ENCODE measurements at places on chromosomes 2 and 18.

DNA sequence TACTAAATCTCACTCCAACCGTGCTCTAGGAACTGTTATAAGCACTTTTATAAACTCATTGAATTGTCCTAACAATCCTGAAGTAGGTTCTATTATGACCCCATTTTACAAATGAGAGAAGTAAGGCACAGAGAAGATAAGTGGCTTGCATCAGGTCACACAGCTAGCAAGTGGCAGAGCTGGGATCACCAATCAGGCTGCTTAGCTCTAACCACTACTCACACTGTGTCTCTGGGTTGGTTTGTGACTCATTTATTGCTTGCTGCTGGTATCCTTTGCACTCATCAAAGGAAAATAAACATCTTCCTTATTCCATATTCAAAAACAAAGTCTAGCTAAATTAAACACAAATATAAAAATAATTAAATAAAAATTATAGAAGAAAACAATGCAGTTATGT is 42.5 kb upstream of the IL1R2 start:
- no peak for DNase-seq

DNA sequence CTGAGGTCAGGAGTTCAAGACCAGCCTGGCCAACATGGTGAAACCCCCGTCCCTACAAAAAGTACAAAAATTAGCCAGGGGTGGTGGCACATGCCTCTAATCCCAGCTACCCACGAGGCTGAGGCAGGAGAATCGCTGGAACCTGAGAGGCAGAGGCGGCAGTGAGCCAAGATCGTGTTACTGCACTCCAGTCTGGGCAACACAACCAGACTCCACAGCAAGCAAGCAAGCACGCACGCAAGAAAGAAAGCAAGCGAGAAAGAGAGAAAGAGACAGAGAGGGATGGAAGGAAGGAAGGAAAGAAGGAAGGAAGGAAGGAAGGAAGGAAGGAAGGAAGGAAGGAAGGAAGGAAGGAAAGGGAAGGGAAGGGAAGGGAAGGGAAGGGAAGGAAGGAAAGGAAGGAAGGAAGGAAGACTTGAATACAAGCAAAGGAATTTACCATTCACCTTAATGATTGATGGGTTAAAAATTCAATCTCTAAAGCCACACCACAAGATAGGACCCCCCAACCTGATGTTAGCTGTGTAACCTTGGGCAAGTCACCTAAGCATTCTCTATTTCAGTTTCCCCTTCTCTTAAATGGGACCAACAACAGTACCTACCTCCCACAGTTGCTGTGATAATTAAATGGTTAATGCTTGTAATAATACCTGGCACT is 181.7 kb downstream of the ATAD2B start:
- no peak for DNase-seq

- peak; percentile 74 for DNase-seq
Observed at GRCh38 chr2:232854082-232854481, 16.0 kb upstream of the SNORC start.

GRCh38 chr2:150467621-150467963 is 19.9 kb downstream of the RND3 start:
- no peak for DNase-seq

DNA sequence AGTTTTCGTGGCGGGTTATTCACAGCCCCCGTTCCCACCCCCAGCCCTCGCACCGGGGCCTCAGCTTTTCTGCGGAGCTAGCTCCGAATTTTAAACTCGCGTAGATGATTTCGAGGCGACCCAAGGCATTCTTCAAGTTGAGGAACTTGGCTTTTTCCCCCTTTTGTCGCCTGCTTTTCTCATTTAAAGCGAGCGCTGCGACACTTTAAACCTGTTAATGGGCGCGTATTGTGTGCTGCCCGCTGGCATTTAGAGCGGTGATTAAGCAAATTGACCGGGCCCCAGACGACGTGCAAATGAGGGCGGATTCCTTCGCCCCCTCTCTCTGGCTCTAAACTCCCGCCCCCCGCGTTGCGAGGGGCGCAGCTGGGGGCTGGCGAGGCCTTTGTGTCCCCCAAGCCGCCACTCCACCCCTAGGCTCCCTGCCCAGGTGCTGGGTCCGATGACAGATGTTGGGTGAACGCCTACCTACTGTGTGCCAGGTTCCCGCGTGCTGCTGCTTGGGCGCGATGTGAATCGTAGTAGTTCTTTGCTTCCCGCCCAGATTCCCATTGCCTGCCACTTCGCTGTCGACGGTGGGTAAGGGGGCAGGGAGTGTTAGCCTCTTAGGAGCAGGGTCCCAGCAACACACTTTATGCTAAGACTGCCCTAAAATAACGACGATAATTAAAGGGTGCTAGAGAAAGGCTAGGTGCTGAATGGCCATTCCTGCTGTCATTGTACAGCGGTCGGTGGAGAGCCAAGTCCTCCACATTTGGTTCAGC is 1.9 kb downstream of the TCF7L1 start:
- DNase-seq: no peak

GRCh38 chr2:200596774-200597570 is 11.2 kb downstream of the AOX1 start:
- DNase-seq: no peak

GRCh38 chr18:34609986-34610648 is 100.0 kb upstream of the DTNA start:
- DNase-seq: no peak

- DNase-seq: no peak
Observed at GRCh38 chr2:67848551-67849285, 214.1 kb downstream of the C1D start.

GRCh38 chr2:75570024-75570947 is 9.5 kb upstream of the EVA1A start:
- DNase-seq: no peak

DNA sequence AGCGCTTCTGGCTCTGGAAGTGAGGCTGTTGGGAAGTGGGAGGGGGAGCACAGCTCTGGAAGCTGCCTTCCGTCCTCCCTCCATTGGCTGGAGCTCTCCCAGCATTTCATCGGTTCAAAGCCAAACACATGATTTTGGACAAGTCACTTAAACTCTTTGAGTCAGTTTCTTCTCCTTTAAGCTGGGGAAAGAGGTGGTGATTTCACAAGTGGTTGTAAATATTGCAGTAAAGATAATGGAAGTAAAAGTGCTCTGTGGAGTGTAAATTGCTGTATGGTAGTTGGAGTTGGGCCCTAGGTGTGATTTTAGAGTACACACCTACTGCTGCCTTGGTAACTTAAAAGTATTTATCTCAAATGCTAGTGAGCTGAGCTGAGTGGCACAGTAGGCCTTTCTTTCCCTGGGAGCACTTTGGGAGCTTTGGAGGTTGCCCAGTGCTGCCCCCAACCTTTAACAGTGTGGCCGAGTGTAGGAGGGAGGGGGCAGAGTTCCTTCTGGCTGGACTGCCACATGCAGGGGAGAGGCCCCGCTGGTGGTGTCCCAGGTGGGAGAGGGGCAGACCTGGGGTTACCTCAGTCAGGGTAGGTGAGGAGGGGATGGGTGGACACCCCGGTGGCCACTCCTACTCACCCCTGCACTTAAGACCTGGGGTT is 54.7 kb downstream of the ASAP2 start:
- DNase-seq: no peak

GRCh38 chr2:54456612-54457322 is 640 bp downstream of the SPTBN1 start:
- peak; percentile 45 for DNase-seq

DNA sequence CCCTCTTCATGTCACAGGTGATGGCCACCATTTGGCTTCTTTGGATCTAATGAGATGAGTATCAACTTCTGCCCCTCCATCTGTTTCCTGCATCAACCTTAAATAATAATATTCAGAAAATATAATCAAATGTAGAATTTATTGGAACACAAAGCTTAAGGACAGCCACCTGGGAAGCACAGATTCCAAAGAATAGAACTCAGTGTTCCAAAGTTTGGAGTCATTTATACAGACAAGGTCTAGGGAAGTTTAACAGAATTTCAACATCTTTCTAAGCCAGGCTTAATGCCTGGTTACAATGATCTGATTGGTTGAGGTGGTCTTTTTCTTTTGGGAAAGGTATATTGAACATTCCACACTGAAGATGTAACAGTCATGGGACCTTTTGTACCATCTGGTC is 218.0 kb upstream of the PIEZO2 start:
- DNase-seq: no peak

- peak; percentile 42 for DNase-seq
Observed at GRCh38 chr2:39118786-39119499, 1.9 kb downstream of the SOS1 start.

DNA sequence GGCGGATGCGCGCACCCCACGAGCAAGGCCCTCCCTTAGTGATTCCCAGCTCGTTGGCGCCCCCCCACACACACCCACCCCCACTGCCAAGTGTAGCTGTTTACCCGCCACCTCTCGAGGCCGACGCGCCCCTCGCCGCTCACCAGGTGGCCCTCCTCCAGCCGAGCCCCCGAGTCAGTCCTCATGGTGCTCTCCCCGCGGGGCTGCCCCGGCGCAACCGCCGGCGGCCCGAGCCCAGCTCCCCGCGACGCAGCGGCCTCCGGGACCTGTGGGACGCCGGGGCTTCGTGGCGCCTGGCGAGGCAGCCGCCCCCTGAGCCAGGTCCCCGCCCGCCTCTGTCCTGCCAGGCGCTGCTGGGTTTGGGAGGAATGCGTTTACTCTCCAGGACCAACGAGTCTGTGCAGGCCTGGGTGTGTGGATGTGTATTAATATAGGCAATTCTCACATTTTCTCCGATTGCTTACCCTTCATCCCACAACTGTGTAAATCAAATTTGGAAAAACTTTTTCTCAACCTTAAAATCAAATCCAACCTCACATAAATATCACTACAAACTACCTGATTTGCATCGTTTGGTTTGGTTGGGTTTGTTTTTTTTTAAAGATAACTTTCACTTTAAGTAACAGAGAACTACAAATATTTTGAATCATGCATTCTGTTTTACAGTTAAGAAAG is at the start of gene TMEM237:
TMEM237 (minus strand) TSS at position 288 of the 675 bp plus-strand sequence; CDS start at position 185, 103 bp downstream.
- DNase-seq: peak; percentile 45

DNA sequence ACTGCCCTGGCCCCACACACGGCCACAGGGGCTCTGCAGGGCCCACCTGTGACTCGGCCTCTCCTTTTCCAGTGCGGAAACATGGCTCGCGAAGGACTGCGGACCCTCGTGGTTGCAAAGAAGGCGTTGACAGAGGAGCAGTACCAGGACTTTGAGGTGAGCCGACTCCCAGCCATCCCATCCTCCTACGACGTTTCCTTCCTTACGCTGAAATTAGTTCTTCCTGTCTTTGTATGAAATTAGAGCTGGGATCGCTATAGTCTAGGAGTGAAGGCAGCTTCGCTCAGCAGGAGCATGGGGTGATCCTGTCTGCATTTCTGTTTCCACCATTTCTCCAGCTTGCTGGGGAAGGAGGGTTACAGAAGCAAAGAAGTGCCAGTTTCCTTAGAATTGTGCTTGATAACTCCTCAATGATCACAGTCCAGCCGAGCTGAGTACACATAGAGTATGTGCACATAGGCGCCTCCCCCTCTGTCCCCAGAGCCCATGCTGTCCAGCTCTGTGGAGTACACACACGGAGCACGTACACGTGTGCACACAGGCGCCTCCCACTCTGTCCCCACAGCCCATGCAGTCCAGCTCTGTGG is 59.1 kb upstream of the NFATC1 start:
- no peak for DNase-seq

DNA sequence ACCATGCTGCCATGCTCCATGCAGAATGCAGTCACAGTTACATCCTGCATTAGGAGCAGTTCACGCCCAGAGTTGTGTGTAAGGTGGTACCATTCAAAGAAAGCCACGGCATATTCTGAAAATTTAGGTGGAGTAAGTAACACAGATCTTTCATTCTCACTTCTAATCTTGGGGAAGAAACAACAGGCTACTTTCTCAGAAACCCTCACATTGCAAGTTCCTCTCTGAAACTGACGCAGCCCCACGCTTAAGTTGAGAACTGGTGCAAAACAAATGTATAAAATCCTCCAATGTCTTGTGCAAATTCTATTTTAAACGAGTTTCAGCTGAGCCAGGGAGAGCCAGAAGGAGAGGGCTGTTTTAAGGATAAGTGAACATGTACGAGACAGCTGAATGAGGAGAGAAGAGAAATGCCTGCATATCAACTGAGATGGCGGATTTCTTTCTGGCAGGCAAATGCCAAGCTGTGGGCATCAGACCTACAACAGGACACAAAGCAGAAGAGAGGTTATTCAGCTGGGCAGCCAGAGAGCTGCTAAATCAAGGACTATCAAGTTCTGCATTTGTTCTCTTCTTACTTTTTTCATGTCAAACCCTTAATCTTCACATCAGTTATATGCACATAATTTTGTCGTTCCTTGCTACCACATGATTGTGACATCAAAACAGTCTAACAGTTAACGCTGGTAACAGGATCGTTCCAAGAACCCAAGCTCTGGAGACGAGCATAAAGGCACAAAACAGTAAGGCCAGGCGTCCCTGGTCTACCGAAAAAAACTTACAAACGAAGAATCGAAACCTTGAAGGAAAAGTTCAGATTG is 6.4 kb downstream of the ARL4C start:
- no peak for DNase-seq

- DNase-seq: no peak
Observed at GRCh38 chr18:12890964-12891363, 6.9 kb upstream of the PTPN2 start.

DNA sequence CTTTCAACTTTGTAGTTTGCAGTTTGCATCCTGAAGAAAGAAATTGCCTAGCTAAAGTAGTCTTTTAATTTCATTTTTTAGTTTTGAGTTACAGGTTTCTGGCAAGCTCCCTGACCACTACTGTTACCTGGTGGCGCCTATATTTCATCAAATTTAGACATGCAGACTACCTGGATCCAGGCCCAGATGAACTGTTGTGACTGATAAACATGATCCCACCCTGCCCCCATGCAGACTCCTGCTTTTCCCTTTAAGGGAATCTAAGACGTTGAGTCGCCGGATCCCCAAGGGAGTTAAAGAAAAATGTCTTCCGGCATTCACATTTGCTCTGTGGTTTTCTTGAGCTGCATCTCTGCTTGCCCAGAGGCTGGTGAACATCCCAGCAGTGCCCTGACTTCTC is 22.2 kb downstream of the METAP1D start:
- DNase-seq: peak; percentile 42

DNA sequence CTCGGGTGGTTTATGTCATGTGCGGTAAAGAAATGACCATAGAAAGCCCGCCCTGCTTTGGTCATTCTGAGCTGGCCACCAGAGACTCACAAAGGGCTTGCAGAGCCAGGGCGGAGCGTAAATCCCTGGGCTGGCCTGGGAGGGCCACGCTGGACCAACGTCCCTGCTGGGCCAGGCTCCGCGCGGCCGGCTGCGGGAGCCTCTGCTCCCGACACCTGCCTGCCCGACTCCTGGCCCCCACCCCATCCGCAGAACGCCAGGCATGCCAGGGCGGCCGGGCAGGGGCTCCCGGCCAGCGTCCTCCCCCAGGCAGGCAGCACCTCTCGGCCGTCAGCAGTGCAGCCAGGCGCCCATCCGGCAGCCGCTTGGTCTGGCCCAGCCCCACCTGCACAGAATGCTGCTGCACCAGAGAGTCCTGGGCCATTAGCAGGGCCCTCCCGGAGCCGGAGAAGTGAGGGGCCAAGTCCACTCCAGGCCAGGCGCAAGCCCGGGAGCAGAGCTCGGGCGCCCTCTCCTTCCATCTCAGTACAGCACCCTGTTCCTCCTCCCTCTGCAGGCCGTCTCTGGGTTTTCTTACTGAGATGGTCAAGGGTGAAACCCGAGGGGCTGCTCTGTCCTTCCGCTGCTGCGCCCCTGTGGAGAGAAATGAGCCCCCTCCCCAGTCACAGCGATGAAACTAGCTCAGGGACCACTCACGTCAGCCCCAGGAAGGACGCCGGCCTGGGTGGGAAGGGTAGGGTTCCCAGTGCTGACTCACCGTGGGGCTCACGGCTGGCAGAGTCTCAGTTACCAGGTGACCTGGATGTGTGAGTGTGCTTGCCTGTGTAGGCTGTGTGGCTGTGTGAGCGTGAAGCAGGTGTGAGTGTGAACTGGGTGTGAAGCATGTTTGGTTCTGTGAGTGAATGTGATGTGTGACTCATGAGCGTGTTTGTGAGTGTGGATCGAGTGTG is 83.3 kb downstream of the PTGR3 start:
- no peak for DNase-seq

- DNase-seq: no peak
Observed at GRCh38 chr18:79914614-79915160, 36.8 kb downstream of the SLC66A2 start.

Measured in astrocyte of the spinal cord (primary cell).